ENCODE measurements at places on chromosomes 3 and 15. TPM values are rescaled to one million over a fixed set of nuclear protein-coding genes. Genes with fewer than 3 reads are reported as not detected.

Gene METTL6
- polyA plus RNA-seq = 18.5 TPM

Gene MYNN
- polyA plus RNA-seq = 10.5 TPM

Gene CLSTN2
- polyA plus RNA-seq = 0.77 TPM

Gene MKRN2OS
- polyA plus RNA-seq = 0.38 TPM

Gene FOXL2
- 0.01 TPM for polyA plus RNA-seq

- no peak for DNase-seq
Measured at GRCh38 chr3:111822804-111823203, 36.3 kb upstream of the PHLDB2 start.

DNA sequence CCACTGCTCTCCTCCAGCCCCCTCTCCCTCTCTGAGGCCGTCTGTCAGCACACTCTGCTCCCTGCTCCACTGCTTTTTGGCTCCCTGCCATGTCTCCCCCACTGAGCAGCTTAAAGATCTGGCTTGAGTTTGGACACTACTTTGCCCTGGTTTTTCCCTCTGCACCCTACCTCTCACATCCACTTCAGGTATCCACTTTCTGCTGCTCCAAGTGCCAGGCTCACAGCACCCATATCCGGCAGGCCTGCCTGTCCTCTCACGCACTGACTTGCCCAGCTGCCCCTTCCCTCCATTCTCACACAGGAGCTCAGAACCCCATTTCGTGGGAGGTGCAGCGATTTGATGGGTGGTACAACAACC lies 3.7 kb downstream of the DUOX1 start:
- DNase-seq = no peak

DNA sequence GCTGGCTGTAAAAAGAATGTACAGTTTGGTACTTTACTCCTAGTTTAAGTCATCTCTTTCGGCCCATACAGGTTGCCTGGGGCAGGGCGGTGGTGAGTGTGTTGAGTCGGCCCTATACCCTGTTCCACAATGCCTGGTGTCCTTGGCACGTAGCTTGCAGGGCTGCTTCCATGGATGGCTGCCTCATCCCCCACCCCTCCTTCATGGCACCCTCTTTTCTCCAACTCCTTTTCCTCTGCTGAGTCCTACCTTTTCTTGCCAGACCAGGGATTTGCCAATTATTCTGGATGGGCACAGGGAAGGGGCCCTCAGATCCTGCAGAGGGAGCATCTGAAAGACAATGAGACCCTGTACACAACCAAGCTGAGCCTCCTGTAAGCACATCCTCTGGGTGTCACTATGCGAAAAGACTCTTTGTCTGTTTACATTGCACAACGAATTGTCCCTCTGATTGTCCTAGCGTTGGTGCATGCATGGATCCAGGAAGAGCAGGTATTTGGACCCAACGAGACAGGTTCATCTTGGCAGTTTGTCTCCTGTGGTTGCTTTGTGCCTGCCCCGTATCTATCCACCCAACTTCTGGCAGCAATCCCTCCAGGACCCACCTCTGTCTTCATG lies 73.6 kb upstream of the CGNL1 start:
- no peak for DNase-seq

GRCh38 chr3:54846119-54846518 lies 81.7 kb downstream of the LRTM1 start:
- DNase-seq = no peak

- no peak for DNase-seq
Measured at GRCh38 chr3:196012941-196013476, 68.9 kb downstream of the TFRC start.

GRCh38 chr3:116005404-116005803 lies 382.1 kb downstream of the GAP43 start:
- no peak for DNase-seq

DNA sequence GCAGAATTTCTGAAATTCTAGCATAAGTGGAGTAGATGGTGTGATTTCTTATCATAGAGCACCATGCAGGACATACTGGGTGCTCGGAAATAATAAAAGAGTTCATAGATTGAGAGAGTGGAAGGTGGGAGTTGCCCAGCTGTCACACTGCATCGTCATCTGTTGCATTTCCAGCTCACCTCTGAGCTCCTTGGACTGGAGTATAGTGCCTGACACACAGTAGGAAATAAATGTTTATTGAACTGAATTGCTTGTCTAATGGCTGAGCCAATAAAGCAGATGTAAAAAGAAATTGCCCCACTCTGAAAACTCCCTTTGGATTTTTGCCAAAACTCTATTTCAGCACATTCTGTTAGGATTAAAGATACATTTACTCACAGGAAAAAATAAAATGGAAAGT lies 108.9 kb upstream of the UBE2E1 start:
- DNase-seq = no peak
